ENCODE measurements at places on chromosomes 5 and 9.

DNA sequence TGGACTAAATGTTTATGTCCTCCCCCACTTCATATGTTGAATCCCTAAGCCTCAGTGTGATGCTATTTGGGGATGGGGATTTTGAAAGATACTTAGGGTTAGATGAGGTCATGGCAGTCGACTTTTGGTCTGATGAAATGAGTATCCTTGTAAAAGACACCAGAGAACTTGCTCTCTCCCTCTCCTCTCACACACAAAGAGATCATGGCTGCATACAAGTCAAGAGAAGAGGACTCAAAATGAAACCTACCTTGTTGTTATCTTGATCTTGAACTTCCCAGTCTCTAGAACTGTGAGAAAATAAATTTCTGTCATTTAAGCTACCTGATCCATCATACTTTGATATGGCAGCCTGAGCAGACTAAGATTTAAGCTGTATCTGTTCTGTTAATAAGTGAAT is 144.0 kb upstream of the HAPLN1 start:
- DNase-seq, result no peak

DNA sequence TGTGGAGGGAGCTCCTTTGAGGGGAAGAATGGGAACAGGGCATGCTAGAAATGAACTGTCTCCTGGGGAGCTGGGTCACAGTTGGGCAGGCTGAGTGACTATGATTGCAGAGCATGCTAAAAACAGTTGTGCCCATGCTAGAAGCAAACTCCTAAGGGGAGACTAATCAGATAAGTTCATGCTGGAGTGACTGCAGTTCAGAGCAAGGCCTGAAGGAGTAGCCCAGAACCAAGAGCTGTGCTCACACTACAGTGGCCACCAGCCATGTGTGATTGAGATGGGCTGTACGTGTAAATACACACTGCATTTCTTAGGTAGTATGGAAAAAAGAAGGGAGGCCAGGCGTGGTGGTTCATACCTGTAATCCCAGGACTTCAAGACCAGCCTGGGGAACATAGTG is 10.3 kb upstream of the AK1 start:
- DNase-seq, result no peak

DNA sequence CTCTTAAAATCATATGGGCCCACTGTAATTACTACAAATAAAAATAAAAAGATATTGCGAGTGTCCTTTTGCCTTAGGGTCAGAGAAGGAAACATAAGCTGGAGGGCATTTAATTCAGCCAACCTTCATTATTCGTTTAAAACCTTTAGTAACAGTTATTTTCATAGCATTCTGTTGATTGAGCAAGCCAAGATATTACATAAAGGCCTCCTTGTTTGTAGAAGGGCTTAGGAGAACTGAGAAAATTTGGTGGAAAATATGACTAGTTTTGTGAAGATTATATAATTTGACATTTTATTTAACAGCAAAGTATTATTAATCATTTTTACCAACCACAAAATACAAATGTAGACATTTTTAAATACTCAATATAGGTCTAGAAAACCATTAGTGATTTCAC is 62.2 kb downstream of the COX7C start:
- DNase-seq, result peak; percentile 8

DNA sequence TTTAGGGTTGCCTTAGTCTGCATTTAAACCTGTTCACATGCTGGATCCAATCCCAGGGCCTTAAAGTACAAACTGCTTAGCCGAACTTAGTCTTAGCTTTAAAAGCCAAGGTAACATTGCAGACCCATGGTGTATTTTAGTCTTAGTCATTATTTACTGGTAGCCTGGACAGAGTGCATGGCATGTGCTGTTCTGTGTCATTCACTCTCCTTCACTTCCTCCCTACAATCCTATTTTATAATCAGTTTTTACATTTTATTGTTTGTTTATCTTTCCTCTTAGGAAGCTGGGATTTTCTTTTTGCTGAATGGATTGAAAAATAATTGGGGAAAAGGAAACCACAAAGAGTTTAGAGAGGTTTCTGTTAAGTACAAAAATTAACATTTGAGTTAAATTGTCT is 29.4 kb upstream of the TAL2 start:
- DNase-seq, result no peak

- peak; percentile 11 for DNase-seq
Observed at GRCh38 chr9:120438836-120439546, 141.0 kb downstream of the CDK5RAP2 start.

DNA sequence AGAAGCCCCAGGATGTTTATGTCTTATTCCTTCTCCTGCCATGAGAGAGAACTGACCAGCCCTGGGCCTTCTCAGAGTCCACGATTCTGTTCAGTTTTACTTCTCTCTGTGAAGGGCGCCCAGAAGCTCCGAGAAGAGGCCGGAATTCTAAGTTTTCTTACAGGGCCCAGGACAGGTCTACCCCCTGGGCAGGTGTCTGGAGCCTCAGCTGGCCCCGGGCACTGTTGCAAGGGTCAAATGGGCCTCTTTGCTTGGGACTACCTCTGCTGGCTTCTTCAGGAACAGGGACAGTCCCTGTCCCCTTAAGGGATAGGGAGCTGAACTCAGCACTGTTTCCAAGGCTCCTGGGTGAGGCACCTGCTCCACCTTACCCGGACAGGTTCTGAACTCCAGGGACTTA is 55.0 kb downstream of the RASGEF1C start:
- no peak for DNase-seq

DNA sequence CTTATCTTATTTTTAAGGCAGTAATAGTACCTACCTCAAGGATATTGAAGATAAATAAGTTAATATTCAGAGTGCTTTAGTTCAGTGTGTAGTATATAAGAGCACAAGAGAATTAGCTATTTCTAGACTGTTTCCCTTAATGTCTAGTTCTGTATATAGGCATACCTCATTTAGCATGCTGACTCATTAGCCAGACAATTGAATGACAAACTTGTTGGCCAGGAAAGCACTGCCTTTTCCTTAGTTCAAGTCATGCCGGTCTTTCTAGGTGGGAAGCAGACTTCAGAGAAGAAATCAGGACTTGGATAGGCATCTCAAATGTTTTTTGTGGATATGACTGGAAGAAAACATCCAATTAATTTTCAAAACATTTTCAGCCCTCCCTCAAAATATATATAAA is 3.2 kb upstream of the FBXO4 start:
- DNase-seq, result no peak

GRCh38 chr5:135491552-135492318 is 39.6 kb upstream of the TIFAB start:
- DNase-seq, result no peak

GRCh38 chr9:109739760-109740159 is 40.2 kb upstream of the PALM2AKAP2 start:
- no peak for DNase-seq

GRCh38 chr9:111799506-111799905 is 4.8 kb upstream of the SHOC1 start:
- DNase-seq, result no peak

DNA sequence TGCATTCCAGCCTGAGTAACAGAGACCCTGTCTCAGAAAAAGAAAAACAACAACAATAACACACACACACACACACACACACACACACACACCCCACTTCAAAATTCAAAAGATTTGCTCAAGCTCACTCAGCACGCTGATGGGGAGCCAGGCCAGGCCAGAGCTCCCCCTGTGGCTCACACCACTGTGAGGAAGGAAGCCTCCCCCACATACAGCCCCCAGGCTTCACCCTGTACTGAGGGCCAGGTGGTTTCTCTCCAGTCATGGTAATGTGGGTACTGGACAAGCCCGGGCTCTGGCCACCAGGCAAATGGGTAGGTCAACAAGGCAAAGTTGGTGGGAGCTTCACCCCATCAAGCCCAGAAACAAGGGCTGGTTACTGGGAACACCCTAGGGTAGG is 19.0 kb downstream of the ATOX1 start:
- DNase-seq, result no peak

DNA sequence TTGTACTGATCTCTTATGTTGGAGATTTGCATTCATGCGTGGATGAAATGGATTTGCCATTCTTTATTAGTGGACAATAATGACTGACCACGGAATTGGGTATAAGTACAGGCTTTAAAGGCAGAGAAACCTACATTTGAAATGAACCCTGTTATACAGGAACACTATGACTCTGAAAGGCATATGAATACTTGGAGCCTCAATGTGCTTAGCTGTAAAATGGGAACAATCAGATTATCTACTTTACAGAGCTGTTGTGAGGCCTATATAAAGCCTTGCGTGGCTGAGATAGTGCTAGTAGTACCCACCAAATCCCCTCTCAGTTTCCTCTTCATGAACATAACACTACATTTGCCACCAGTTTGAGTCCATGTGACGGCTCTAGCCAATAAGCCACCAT is 18.9 kb upstream of the MGAT1 start:
- DNase-seq, result no peak

DNA sequence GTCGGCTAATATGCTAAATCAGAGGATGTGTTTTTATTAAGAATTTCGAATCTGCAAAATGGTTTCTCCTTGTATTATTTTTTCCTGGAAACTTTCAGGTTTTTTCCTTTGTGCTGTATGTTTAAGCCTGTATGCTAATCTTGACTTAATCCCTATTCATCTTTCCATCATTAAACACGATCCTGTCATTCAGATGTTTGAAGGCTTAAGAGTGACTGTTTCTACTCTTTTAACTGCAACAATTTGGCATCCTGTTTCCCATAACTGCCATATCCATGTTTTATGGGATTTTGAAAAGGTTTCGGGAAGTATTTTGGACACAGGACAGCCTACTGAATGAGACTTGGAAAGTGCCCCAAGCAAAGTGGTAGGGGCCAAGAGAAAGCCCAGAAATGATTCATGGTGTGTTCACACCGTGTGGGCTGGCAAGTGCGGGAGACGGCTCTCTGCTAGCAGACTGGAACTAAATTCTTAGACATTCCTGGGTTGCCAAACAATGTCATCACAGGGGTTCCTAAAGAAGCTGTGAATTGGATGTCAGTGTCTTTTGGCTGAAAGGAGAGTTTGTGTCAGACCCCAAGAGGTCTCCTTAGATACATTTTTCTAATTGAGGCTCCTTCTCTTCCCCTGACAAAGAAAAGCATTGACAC is 125.4 kb upstream of the ADAMTS16 start:
- peak; percentile 24 for DNase-seq

GRCh38 chr5:138833726-138834480 is 41.2 kb downstream of the LRRTM2 start:
- DNase-seq, result no peak
